ENCODE measurements at places on chromosomes 13 and 19.

DNA sequence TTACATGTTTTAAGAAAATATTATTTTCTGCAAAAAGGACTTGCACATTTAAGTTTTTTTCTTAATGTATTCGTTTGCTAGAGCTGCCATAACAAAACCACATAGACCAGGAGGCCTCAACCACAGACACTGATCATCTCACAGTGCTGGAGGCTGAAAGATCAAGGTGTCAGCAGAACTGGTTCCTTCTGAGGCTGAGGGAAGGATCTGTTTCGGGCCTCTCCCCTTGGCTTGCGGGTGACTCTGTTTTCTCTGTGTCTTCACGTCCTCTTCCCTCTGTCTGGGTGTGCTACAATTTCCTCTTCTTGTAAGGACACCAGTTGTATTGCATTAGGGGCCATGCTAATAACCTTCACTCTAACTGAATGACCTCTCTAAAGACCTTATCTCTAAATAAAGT lies 364.2 kb downstream of the IRS2 start:
- no peak for DNase-seq

GRCh38 chr13:112260108-112261055 lies 115.8 kb upstream of the SPACA7 start:
- no peak for DNase-seq

GRCh38 chr19:16018801-16019551 lies 57.3 kb upstream of the TPM4 start:
- DNase-seq: no peak

DNA sequence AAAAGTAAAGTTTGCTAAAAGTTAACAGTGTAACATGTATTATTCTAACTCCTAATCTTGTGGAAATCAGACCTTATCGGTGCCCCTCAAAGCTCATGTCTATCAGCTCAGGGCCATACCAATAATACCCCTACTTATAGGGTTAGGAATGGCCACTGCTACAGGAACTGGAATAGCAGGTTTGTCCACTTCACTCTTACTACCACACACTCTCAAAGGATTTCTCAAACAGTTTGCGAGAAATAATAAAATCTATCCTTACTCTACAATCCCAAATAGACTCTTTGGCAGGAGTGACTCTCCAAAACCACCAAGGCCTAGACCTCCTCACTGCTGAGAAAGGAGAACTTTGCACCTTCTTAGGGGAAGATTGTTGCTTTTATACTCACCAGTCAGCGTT lies 1677.7 kb downstream of the OLFM4 start:
- DNase-seq: no peak

- no peak for DNase-seq
Measured at GRCh38 chr13:28650284-28650683, 8.6 kb upstream of the POMP start.

Measured in erythroblast (primary cell).